ENCODE measurements at places on chromosomes 3 and 15.

- DNase-seq = peak; percentile 46
Measured at GRCh38 chr3:42192334-42193200, 73.4 kb downstream of the CCK start.

DNA sequence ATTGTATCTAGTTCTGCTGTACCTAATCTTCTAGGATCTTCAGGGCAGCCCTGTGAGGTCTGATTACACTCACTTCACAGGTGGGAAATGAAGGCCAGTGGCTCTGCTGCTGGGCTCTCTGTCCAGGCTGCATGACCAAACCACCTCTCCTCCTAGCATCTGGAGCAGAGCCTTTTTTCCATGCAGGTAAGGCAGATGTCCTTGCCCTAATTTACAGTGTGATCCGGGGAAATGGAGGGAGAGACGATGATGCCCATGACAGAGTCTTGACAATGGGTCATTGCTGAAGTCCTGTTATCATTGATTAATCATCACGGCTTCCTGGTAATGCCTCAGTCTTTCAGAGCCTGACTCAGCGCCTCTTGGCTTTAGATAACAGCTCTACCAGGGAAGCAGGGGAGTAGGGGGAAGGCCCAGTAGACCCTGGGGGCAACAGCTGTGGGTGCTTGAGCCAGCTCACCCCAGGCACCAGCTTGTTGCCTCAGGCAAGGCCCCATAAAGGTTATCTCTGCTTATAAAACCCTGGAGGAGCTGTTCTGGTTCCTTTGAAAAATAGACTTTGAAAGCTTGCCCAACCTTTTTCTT, 153.4 kb downstream of the GABRG3 start:
- DNase-seq = no peak

DNA sequence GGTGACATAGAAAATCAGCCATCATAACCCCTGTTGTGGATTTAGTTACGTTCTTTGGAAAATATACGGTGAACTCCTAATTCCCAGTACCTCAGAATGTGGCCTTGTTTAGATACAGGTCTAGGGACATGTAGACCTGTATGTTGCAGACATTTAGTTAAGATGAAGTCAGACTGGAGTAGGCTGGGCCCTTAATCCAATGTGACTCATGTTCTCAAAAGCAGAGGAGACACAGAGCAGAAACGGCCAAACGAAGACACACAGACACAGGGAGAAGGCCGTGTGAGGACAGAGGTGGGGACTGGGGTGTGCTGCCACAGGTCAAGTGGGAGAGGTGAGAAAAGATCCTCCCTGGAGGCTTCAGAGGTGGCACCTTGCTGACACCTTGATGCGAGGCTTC, 119.0 kb upstream of the PROK2 start:
- DNase-seq = no peak

DNA sequence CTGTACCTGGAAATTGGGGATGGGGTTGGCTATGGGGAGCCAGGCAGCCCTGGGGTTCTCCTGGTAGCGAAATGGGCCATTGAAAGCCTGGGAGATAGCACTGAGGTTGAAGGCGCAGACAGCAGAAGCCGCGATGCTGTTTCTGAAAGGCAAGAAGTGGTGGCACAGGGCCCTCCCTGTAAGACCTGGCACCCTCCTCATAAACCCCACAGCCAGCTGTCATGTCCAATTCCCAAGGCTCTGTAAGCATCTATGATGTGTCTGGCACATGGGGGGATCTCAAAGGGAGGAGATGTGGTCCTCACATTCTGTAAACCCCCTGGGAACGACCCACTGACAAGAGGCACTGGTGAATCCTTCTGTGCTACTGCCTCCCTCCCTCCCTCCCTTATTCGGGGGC, 104.0 kb downstream of the SEMA5B start:
- no peak for DNase-seq

GRCh38 chr3:32303977-32304881, 65.7 kb downstream of the CMTM8 start:
- DNase-seq = no peak

GRCh38 chr3:114857299-114857701, 289.8 kb downstream of the ZBTB20 start:
- no peak for DNase-seq

GRCh38 chr3:129344540-129345220, 66.0 kb downstream of the HMCES start:
- no peak for DNase-seq

GRCh38 chr3:45398178-45398577, 9.8 kb downstream of the LARS2 start:
- no peak for DNase-seq

DNA sequence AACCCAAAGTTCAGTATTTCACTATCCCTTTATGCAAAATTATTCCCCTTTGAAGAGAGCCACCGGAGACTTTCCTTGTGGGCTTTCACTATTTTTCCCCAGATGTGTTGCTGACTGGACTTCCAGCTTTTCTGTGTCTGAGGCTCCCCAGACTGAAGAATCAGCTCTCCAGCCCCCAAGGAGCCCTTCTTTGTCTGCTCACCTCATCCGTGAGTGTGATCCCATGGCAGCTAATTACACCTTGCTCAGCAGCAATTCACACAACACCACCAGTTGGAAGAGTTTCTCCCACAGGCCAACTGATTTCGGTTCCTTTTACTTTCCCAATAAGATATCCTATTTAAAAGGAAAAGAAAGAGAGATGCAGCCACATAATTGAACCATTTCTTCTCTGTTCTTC, 249.5 kb upstream of the TRIM42 start:
- DNase-seq = no peak

GRCh38 chr15:90225504-90226234, 8.1 kb downstream of the CIB1 start:
- DNase-seq = no peak

DNA sequence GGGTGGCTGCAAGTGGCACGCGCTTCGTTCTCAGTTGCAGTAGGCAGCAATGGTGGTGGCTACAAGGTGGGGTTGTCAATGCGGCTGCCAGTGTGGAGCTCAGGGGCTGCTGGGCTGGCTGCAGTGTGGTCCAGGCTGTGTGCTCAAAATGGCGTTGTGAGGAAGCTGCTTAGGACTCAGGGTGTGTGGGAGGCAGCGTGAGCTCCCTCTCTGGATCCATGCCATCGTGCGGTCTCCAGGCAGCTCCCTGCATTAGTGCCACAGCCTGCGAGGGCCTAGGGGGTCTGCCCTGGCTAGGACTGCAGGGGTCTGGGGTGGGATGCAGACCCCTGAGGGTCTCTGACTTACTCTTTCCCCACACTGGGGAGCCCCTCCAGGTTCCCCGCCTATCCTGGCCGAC, 397.2 kb downstream of the OCA2 start:
- DNase-seq = no peak

DNA sequence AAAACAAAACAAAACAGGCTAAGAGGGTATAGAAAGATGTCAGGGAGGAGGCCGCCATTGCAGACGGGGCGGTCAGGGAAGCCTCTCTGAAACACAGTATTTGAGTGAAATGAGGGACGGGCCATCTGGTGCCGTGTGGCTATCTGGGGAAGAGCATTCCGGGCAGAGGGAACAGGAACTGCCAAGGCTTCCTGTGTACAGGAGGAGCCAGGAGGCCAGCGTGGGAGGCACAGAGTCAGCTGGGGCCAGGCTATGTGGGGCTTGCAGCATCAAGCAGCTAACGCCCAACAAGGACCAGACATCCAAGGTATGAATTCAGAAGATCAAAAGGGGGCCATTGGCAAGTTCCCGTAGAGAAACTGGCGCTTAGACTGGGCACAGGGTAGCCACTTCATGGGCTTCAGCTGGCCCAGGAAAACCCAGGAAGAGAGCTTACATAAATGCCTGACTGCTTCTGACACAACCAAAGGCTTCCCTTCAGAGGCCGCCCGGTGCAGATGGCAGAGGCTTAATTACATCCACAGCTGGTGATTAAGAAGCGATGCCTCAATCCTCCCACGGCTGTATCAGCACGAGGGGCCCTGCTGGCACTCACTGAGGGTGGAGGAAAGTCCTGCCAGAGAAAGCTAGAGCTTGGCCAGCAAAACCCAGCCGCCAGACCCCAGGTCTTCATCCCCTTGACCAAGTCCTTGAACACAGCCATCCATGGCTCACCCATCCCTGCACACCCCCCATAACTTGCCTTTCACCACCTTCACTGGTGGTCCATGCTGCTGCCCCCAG, 144.9 kb downstream of the MEGF11 start:
- DNase-seq = no peak

- no peak for DNase-seq
Measured at GRCh38 chr3:184693011-184693975, 18.6 kb downstream of the MAGEF1 start.

DNA sequence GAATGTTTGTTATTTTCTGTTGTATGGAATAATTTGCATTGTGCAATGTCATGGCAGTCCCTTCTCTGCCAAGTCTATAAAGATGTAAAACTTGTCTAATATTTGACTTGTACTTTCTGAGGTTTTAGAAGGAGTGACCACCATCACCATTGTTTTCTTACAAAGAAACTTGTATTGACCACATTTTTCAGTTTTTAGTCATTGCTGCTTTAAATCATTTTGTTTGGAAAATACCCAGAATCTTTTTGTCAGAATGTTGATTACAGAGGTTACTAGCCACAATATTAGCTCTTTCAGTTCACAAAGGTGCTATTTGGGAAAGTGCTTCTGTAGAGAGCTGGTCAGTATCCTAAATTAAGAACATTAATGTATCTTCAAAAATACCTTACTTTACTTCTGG, 532.4 kb upstream of the GBE1 start:
- DNase-seq = no peak

GRCh38 chr15:39171944-39172368, 408.9 kb upstream of the THBS1 start:
- DNase-seq = peak; percentile 49

DNA sequence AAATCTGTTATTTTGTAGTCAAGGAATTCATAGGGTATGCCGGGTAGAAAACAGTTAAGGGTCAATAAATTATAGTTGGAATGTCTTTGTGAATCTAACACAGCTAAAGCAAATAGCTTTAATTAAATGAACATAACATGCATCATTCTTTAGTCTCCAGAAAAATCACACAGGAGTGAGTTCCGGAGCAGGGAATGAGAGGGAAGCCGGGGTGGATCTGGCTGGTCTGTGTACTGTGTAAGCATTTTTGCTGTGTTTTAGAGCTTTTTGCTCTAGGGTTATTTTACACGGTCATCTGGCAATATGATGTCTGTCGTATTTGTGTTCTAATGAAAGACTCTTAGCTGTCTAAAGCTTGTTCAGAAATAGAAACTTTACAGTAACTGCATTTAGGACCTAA, 57.5 kb downstream of the MED12L start:
- DNase-seq = no peak

- no peak for DNase-seq
Measured at GRCh38 chr3:125433091-125433534, 58.0 kb upstream of the ZNF148 start.

- DNase-seq = no peak
Measured at GRCh38 chr3:51269466-51269865, 115.6 kb upstream of the MANF start.

- no peak for DNase-seq
Measured at GRCh38 chr15:47461652-47462141, 255.6 kb upstream of the SEMA6D start.

DNA sequence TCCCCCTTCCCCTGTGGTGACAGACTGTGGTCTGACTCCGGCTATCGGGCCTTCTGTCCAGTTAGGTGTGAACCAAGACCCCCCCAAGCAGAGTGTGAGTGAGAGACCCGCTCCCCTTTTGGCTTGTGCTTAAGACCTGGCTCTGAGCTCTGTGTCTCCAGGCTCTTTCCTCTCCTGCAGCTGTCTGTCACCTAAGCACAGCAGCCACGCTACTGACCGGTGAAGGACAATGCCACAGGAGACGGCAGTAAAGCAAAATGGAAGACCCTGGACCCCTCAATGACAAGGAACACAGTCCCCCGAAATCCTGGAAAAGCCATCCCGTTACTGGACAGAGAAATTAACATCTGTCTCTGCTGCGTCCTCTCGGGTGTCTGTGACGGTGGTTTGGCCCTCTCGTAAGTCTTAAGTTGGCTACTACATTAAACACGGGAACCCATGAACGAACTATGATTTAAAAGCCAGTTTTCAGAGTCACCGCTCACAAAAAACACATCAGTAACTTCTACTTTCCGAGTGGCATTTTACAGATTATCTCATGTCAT, 53.7 kb downstream of the CHSY1 start:
- no peak for DNase-seq

DNA sequence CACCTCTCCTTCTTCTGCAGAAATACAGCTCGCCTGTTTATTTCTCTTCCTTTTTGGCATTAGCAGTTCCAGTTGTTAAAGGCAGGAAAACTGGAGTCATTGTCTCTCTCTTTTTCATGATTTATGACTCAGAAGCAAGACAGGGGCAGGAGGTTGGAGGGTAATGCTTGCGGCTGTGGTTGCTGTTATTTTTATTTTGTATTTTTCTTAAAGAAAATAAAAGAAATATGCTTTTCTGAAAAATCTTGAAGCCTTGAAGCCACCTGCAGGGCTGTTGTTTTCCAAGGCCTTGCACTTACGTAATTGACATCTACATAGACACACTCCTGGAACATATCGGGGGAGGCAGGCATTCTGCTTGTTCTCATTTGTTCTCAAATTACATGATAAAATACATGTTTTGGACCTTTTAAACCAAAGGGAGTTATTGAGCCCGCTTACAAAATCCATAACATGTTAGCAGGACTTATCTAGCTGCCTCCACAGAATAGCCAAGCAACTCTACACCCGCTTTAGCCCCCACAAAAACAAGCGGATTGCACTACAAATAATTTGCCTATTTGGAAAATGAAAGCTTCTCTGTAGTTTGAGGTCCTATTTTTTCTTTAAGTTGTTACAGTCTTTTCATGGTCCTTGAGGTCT, 1004.6 kb upstream of the NR2F2 start:
- DNase-seq = no peak

DNA sequence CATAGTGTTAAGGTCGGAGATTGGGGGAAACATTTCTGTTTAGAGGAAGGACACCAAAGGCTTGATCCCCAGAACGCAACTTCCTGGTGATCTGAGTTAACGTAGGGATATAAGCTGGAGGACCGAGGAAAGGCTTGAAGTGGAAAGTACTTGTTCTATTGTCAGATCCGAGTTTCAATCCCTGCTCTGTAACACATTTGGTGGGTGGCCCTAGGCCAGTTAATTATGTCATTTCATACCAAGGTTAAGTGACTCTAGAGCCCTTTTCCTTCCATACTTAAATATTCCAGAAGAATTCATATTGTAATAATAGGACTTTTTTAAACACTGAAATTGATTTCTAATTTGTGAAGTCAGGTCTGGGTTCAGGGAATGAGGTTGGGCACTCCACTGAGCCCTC, 80.9 kb downstream of the RPLP1 start:
- no peak for DNase-seq

DNA sequence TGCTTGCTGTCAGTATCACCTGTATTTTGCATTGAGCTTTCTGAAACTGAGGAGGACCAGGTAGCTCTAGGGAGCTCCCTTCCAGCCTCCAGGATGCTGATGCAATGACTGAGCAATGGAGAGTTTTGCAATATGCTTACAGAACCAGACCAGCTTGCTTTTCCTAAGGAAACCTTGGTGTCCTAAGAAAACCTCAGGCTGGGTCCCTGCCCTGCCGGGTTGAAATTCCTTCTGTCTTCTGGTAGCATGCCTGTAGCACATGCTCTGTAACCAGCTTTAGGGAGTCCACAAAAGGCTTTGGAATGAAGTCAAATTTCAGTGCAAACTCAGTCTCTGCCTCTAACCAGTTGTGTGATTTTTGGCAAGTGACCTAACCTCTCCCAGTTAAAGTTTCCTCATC, 65.8 kb upstream of the GSK3B start:
- DNase-seq = peak; percentile 26

All from HL-60 (cell line).